ENCODE measurements at places on chromosomes 11 and 22. TPM values are rescaled to one million over a fixed set of nuclear protein-coding genes. Genes with fewer than 3 reads are reported as not detected.

The INSC gene
- total RNA-seq: not detected

The MOGAT2 gene
- total RNA-seq: not detected

The OR10D3 gene
- not detected for total RNA-seq

The CABP4 gene
- total RNA-seq: 1.7 TPM

The DGCR8 gene
- total RNA-seq: 22.4 TPM

The ELFN2 gene
- 0.21 TPM for total RNA-seq

The GAL3ST3 gene
- total RNA-seq: not detected

The OR2AG1 gene
- total RNA-seq: not detected

The APOA1 gene
- total RNA-seq: not detected

The OR52B2 gene
- not detected for total RNA-seq

The OR52I1 gene
- total RNA-seq: not detected

The NFAM1 gene
- not detected for total RNA-seq

The PIH1D2 gene
- total RNA-seq: 1.5 TPM

The UPB1 gene
- not detected for total RNA-seq

The ARHGAP20 gene
- total RNA-seq: 0.99 TPM

The APOBEC3C gene
- 6.4 TPM for total RNA-seq

The MUC6 gene
- not detected for total RNA-seq

The MOV10L1 gene
- 0.83 TPM for total RNA-seq

The NRGN gene
- total RNA-seq: not detected

Measured in myocyte (in vitro differentiated cells).